ENCODE measurements at places on chromosomes 7 and 10. TPM values are rescaled to one million over a fixed set of nuclear protein-coding genes. Genes with fewer than 3 reads are reported as not detected.

Gene NAT16
- total RNA-seq = not detected

DNA sequence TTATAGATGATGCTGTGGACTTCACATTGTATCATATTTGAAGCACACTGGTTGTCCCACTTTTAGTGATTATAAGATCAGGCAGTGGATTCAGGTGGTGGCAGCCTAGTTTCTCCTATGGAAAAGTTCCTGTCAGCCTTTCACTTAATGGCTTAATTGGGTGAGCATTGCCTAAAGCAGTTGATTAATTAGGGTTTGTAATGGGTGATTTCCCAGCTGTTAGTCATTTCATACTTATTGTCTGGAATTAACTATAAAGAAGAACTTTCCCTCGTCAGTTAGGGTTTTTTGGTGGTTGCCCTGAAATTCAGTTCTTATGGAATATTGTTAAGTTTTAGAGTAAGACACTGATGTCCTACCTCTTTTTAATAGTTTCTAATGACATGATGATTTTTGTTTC lies 78.8 kb downstream of the SLC25A40 start:
- no peak for DNase-seq

GRCh38 chr7:39399986-39400385 lies 166.2 kb upstream of the YAE1 start:
- no peak for DNase-seq

Gene NPFFR1
- total RNA-seq = 0.02 TPM

GRCh38 chr10:71494980-71495381 lies 98.3 kb downstream of the CDH23 start:
- no peak for DNase-seq

DNA sequence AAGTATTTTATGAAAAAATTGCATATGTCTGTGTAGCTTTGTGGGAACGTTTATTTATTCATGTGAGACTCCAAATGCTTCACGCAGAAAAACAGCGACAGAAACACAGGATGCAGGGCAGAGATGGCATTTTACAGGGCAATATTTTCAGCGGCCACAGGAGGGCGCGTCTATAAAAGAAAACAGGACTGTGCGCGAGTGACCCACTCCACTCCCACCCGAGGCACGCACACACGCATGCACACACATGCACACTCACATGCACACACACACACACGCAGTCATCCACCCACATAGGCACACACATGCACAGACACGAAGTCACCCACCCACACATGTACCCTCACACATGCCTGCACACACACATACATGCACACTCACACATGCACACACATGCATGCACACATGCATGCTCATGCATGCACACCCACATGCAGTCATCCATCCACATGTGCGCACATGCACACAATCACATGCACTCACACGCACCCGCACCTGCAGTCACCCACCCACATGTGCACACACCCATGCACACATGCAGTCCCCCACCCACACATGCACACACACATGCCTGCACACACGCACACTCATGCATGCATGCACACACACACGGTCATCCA lies 96.3 kb downstream of the DNAJB6 start:
- peak; percentile 41 for DNase-seq

GRCh38 chr7:16934722-16935340 lies 53.0 kb upstream of the AGR3 start:
- DNase-seq = no peak

GRCh38 chr7:76069238-76069638 lies 21.3 kb downstream of the MDH2 start:
- peak; percentile 82 for DNase-seq

All from left ventricle myocardium superior (tissue), 1 donor.